ENCODE measurements at places on chromosomes 7 and 10.

DNA sequence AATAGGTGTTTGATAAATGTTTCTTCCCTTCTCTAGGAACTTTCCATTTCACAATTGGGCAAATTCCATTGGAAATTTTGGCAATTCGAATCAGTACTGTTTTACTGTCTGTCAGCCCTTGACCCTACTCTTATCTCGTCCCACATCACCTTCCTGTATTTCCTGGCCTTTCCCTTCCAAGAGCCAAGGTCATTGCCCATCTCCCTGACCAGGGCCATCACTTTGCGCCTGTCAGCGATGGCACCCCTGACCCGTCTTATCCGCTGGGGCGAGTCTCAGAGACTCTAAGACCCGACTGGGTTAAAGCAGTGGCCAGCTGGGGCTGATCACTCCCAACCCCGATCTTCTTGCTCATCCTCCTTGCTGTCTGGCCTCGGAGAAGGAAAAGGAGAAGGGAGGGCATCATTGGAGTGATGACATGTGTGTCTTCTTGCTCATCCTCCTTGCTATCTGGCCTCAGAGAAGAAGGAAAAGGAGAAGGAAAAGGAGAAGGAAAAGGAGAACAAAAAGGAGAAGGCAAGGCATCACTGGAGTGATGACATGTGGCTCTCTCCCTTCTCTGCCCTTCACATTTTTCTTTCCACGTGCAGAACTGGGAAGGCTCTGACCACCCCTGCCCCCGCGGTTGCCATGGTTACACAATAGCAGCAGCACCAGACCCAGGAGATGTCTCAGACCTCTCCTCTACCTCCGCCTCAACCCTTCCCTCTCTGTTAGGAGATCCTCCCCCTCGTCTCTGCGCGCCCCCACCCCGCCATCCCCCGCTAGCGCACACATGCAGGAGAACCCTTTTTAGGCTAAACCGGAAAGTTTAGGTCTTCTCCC is 2.0 kb downstream of the SEMA3D start:
- no peak for DNase-seq

GRCh38 chr7:95875519-95875918 is 103.2 kb downstream of the DYNC1I1 start:
- DNase-seq, result no peak

DNA sequence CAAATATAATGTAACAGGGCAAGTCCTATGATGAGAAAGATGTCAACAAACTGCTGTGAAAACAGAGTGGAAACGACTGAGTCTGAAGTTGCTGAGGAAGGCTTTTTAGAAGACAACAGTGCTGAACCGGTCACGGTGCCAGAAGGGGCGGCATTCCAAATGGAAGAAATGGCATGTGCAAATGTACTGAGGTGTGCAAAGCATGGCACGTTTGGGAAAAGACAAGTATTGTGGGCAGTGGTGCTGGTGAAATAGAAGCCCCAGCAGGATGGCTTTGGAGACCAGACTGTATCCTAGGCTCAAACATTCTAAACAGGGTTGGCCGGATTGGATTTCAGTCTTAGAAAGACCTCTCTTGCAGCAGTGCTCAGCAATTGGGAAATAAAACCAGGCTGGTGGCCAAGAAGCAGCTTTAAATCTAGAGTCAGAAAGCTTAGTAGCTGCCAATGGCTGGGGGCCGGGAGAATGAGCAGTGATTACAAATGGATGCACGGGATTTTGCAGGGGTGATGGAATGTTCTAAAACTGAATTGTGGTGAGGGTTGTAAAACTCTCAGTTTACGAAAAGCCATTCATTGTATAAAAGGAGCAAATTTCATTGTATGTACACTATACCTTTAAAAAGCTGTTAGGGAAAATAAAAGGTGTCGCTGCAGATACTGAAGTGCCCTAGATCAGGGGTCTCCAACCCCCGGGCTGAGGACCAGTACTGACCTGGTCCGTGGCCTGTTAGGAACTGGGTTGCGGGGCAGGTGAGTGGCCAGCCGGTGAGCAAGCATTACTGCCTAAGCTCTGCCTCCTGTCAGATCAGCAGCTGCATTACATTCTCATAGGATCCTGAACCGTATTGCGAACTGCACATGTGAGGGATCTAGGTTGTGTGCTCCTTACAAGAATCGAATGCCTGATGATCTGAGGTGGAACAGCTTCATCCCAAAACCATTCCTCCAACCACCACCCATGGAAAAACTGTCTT is 141.6 kb downstream of the HIBADH start:
- no peak for DNase-seq

- DNase-seq, result no peak
These were observed 570.2 kb downstream of the PTPRN2 start for GRCh38 chr7:158017111-158018097.

DNA sequence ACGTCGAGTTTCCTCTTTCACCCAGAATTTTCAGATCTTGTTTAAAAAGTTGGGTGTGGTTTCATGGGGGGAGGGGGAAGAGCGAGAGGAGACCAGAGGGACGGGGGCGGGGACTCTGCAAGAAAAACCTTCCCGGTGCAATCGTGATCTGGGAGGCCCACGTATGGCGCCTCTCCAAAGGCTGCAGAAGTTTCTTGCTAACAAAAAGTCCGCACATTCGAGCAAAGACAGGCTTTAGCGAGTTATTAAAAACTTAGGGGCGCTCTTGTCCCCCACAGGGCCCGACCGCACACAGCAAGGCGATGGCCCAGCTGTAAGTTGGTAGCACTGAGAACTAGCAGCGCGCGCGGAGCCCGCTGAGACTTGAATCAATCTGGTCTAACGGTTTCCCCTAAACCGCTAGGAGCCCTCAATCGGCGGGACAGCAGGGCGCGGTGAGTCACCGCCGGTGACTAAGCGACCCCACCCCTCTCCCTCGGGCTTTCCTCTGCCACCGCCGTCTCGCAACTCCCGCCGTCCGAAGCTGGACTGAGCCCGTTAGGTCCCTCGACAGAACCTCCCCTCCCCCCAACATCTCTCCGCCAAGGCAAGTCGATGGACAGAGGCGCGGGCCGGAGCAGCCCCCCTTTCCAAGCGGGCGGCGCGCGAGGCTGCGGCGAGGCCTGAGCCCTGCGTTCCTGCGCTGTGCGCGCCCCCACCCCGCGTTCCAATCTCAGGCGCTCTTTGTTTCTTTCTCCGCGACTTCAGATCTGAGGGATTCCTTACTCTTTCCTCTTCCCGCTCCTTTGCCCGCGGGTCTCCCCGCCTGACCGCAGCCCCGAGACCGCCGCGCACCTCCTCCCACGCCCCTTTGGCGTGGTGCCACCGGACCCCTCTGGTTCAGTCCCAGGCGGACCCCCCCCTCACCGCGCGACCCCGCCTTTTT is at the start of gene VIM:
VIM (plus strand) TSS at position 151 of the 925 bp plus-strand sequence. CDS start 1,182 bp downstream, outside the sequence.
- no peak for DNase-seq

- DNase-seq, result no peak
These were observed 4.3 kb upstream of the SLC29A3 start for GRCh38 chr10:71314694-71315225.

- no peak for DNase-seq
These were observed 103.7 kb downstream of the MKI67 start for GRCh38 chr10:128022261-128023196.

GRCh38 chr7:39187130-39187529 is 209.4 kb downstream of the POU6F2 start:
- no peak for DNase-seq

GRCh38 chr10:78377356-78377755 is 343.7 kb downstream of the RPS24 start:
- no peak for DNase-seq

- DNase-seq, result no peak
These were observed 69.6 kb downstream of the CYP26A1 start for GRCh38 chr10:93143281-93143680.

GRCh38 chr10:101139421-101139911 is 8.4 kb downstream of the TLX1 start:
- no peak for DNase-seq

GRCh38 chr10:122273966-122274545 is 3.0 kb downstream of the BTBD16 start:
- DNase-seq, result no peak

DNA sequence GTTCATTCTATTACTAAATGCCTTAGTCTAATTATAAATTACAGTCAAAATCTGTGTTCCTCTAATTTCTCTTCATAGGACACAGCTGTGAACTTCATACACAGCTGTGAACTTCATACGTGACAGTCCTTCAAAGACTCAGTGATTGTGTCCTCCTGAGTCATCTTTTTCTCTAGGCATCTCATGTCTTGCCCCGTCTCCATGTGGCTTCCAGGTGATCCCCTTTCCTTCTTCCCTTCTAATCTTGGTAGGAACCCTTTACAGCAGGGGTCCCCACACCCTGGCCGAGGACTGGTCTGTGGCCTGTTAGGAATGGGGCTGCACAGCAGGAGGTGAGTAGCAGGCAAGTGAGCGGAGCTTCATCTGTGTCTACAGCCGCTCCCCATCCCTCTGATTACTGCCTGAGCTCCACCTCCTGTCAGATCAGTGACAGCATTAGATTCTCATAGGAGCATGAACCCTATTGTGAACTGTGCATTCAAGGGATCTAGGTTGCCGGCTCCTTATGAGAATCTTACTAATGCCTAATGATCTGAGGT is 14.0 kb upstream of the EIF5AL1 start:
- no peak for DNase-seq

GRCh38 chr7:11951909-11952308 is 119.9 kb upstream of the THSD7A start:
- DNase-seq, result no peak

DNA sequence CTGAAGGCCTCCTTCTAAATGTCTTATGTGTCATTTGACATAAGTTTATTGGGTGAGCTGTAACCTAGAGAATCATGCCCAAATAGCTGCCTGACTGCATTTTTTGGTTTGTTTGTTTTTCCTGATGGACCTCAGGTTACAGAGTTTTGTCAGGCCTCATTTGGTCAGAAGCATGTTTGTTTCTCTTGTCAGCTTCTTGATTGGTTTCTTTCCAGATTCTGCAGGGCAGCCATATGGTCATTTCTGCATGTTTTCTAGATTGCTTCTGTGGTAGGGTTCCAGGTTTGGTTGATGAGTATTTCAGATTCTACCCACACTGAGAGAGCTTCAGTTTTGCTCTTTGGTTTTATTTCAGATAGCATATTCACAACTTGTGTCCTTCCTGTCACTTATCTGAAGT is 28.0 kb downstream of the GLCCI1 start:
- no peak for DNase-seq

- DNase-seq, result no peak
These were observed 36.9 kb upstream of the GOLGA7B start for GRCh38 chr10:97812696-97813095.

GRCh38 chr7:111558991-111559390 is 3.3 kb downstream of the IMMP2L start:
- DNase-seq, result no peak

DNA sequence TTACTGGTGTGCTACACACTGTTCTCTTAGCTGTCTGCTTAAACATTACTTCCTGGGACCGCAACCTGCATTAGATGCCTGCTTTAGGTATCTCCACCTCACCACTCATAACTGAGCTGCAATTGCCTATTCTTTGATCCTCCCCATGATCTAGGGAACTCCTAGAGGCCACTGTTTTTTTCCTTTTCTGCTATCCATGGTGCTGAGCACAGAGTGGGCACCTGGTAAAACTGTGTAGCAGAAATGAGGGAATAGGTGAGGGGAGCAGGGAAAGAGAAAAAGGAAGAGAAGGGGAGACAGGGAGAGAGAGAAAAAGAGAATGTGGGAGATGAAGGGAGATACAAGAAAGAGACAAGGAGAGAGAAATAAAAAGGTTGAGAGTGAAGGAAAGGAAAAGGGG is 434.9 kb downstream of the ADRA2A start:
- no peak for DNase-seq

DNA sequence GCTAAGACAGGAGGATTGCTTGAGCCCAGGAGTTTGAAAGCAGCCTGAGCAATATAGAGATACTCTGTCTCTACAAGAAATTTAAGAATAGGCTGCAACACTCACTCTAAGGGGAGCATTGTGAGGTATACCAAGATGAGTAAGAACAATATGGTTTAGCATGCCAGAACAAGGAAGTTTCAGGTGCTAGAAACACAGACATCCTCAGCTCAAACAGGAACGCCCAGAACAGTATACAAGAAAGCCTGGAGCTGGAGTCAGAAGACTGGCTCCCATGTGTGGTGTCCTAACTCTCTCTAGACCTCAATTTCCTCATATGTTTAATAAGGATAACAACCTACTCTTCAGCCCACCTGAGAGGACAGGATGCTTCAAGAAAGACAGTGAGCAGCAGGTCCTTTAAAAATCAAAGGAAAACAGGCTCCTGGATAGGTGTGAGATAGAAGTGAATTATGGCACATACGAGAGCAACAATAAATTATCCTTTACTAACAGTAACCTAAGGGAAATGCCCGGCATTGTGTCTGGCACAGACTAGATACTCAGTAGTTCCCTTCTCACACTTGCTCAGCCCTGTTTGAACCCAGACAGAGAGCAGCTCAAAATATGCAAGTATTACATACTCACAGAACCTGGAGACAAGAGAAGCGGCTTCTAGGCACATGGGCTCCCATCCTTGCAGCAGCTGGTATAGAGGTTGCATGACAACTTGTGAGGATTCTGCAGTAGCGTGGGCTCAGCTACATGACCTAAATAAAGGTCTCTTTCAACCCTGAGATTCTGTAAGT is 45.4 kb downstream of the KAT6B start:
- DNase-seq, result no peak

- no peak for DNase-seq
These were observed 15.4 kb downstream of the CFAP46 start for GRCh38 chr10:132926777-132927650.

DNA sequence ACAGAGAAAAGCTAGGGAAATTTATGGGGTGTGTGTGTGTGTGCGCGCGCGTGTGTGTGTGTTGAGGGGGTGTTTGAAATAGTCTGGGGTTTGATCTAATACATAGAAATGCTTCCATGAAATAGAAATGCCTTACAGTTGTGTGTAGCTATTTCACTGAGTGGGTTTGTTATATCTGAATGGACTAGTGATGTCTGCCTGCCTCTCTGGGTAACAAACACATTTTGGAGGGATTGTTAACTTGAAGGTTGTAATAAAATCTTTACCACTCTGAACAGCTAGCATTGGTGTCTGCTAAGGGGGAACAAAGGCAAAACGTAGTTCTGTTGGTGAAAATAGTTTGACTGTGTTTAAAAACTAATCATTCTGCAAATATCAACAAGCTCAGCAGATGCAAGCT is 509.3 kb downstream of the LRMDA start:
- DNase-seq, result no peak

DNA sequence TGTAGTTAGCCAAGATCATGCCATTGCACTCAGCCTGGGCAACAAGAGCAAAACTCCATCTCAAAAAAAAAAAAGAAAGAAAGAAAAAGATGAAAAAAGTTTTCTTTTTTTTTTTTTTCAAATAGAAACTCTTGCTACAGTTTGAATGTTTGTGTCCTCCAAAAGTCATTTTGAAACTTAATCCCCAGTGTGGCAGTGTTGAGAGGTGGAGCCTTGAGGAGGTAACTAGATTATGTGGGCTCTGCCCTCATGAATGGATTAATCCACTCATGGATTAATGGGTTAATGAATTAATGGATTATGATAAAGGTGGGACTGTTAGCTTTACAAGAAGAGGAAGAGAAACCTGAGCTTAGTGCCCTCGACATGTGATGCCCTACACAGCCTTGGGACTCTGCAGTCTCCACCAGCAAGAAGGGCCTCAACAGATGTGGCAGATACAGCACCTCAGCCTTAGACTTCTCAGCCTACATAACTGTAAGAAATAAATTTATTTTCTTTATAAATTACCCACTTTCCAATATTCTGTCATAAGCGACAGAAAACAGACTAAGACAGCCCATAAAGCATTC is 25.1 kb downstream of the CPEB3 start:
- DNase-seq, result no peak
